Lung (tissue), 17 donors: ENCODE measurements at places on chromosomes 6 and 20.

DNA sequence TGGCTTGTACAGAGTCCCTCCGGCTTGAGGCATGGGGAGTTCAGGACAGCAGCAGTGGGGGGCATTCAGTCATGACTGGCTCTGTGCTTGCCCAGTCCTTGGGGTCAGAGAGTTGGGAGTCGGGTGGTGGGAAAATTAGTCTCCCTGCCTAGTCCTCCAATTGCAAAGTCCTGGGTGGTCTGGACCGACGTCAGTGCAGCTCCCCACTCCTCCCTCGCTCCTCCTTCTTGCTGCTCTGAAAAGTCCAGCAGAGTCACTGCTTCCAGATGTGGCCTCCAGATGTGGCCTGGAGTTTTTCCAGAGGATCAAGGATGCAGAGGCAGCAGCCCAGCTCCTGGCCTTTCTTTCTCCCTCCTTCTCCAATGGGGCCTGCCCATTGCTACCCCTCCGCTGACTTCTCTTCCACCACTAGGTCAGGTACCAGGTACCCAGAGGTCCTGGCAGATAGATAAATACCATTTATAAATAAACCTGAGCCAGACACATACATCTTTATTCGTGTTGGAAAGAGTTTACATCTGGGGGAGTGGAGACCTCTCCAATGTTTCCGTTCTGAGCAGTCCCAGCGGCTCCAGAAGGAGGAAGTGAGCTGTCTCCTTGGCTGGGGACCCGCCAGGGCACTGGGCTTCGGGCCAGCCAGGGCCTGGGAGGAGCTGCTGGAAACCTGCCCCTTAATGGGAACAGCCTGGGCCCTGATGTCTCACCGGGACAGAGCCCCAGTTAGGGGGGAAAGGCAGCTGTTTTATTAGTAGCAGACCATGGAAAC lies 49.0 kb upstream of the RNF24 start:
- peak; percentile 97 for DNase-seq

- DNase-seq: no peak
These were observed 34.5 kb upstream of the HBS1L start for GRCh38 chr6:135088818-135089809.

DNA sequence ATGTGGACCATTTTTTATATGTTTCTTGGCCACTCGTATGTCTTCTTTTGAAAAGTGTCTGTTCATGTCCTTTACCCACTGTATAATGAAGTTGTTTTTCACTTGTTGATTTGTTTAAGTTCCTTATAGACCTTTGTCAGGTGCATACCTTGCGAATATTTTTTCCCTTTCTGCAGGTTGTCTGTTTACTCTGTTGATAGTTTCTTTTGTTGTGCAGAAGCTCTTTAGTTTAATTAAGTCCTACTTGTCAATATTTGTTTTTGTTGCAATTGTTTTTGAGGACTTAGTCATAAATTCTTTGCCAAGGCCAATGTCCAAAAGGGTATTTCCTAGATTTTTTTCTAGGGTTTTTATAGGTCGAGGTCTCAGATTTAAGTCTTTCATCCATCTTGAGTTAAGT lies 66.2 kb downstream of the UNC5CL start:
- no peak for DNase-seq

- DNase-seq: no peak
These were observed 30.2 kb downstream of the TMX4 start for GRCh38 chr20:7989379-7989778.

GRCh38 chr6:124963831-124964763 lies 1.9 kb downstream of the RNF217 start:
- DNase-seq: peak; percentile 49

DNA sequence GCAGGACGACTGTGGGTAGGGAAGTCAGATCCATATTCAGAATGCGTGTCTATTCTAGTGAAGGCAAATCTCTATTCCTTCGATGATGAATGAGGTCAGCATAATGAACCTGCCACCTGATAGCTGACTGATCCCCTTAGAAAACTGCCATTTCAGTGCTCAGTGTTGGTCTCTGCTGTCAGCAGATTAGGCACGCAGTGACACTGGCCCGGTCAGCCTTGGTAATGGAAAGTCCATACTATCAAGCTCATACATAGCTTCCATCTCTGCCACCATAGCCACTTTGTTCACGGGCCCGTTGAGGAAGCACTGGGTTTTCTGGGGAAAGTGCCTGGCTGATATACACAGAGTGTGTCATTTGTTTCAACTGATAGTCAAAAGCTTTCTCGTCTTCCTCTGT lies 54.0 kb downstream of the C6orf52 start:
- DNase-seq: no peak

- no peak for DNase-seq
These were observed 55.2 kb upstream of the ASIP start for GRCh38 chr20:34185766-34186620.

DNA sequence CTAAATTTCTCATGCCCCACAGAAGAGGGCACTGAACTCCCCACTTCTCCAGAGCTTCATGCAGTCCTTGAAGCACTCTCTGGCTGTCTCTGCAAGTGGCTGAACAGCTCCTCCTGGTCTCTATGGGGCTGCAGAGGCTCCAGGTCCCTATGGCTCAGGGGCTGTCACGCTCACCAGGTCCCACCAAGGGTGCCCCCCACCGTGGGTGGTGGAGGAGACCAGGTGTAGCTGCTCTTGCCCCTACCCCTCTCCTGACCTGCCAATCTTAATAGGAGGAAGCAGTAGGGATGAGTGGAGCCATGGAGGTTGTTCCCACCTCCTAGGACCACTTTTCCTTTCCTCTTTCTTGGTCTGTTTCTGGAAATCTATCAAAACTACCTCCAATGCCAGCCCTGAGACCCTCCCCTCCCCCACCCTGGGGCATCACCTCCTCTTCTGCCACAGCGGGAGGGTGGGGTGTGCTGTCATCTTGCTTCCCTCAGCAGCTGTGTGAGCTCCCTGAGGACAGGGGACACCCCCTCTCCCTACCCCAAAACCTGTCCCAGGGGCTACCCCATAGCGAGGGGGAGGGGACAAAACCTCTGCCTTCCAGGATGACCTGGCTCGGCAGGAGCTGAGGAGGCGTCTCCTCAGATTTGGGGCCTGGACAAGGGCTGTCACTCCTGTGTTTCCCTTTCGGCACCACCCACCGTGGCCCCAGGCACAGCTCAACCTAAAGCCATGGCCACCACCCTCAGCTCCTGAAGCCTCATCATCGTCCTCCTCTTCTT lies 12.0 kb upstream of the RAET1E start:
- no peak for DNase-seq

DNA sequence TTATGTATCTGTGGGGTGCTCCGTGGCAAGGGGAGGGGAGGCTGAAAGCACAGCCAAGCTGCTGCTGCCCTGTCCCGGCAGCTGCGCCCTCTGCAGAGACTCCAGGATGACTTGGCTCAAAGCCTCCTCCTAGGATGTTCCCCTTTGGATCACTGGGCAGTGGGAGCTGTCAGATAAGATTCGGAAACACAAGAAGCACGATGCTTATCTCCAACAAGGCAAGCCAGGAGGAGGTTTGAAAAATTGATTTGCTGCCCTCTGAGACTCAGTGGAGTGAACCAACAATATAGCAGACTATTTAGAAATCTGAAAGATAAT lies 776.4 kb downstream of the C6orf118 start:
- DNase-seq: no peak

DNA sequence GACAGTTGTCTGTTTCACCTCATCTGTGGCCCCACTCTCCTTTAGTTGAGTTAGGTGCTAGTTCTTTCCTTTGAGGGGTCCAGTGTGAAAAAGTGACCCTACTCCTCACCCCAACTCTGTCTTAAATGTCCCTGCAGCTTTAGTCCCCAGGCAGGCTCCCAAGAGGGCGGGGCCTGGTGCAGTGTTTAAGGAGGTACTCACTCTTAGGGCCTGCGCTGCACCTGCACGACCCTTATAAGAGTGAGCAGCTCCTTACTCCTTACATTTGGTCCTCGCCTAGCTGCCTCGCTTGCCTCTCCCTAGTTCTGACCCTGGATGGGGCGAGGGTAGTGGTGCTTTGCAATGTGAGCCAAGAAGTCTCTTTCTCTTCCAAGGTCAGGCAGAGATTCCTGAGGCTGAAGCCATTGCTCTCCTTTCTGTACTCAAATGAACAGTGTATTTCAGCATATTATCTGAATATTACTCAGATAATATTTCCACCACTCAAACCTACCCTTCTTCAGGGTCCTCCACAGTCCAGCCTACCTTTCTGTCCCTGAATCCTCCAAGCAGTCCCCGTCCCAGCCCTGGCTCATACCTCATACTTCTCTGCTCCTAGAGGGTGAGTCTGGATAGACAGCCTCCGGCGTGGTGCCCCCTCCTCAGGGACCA lies 11.9 kb upstream of the VEGFA start:
- DNase-seq: no peak

DNA sequence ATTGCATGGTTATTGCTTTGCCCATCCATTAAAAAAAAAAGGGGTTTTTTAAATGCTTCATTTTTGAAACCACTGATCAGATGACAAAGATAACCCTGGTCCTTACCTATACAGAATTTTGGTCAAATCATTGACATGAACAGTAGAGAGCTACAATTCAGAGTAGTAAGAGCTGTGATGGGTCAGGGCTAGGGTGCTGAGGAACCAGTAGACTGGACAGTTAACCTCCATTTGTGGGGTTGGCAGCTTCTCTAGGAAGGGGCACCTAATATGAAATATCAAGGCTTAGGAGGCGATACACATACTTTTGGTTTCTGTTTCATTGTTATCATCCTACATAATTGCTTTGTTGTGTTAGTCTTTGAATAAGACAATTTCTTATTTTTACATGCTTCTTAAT lies 55.1 kb downstream of the ORC3 start:
- no peak for DNase-seq

DNA sequence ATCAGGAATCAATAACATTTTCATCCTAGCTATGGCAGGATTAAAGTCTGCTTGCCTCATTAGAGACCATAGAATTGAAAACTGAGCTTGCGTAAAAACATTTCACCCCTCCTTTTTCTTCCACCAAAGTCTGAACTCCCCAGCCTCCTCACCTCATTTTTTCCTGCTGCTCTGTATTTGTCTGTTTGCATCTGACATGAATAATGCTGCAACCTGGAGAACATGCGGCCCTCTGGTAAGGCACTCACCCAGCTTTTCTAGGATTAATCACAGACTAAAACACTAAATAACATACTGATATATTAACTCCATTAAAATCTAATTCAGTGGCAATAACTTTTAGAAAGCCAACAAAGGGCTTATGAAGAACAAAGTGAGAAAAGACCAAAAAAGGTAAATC lies 677.7 kb upstream of the NRSN1 start:
- DNase-seq: no peak

DNA sequence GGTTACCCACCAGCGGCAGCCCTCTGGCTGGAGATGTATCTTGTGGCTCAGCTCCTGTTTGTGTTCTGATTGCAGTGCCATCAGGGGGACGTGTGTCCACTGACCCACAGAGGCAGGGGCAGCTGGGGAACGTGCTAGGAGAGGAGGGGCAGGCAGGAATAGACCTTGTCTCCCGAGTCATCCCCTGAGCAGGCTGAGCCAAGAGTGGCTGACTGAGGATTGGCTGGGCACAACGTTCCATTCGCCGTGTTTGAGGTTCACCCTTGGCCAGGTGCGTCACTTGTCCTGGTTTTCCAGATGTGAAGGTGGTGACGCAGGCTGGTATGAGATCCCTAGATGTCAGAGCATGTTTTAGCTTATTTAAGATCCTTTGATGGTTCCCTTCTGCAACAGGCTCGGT lies 57.7 kb downstream of the ADNP start:
- no peak for DNase-seq

DNA sequence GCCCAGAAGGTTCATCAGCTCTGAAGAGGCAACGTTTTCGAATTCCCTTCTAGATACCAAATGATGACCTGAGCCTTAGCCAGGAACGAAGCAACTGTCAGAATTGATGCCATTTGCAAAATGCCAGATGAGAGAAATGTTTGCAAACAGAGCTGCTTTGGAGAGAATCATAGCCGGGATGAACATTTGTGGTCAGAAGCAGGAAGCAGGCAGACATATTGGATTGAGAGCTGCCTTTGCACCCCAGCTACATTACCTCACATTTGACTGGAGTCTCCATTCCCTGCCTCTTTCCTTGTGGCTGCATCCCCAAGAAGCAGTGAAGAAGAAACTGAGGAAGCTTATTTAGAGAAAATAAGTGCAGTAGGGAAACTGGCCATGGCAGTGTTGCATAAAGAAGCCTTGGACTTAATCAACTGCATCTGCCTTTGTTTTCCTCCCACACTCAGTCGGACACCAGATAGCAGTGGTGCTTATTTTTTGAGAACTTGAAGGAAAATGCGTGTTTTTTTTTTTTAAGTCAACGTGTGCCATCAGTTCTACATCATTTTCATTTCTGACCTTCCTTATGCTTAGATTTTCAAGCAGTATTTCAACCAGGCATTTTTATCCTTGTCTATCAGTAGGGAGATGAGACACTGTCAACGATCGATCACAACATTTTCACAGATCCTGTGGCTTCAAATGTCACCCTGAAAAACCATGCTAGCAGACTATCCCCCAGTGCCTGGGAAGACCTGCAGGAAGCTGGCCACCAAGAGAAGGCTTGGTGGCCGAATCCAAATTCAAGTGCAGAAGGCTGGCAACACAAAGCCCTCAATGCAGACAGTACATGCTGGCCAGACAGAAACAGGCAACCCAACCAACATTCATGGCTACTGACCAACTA lies 541.2 kb upstream of the JARID2 start:
- DNase-seq: no peak

- no peak for DNase-seq
These were observed 32.5 kb downstream of the MGME1 start for GRCh38 chr20:18001131-18001921.

- DNase-seq: no peak
These were observed 27.9 kb downstream of the FAM83B start for GRCh38 chr6:54874349-54875048.

GRCh38 chr6:20447581-20448132 lies 46.0 kb downstream of the E2F3 start:
- DNase-seq: peak; percentile 22

DNA sequence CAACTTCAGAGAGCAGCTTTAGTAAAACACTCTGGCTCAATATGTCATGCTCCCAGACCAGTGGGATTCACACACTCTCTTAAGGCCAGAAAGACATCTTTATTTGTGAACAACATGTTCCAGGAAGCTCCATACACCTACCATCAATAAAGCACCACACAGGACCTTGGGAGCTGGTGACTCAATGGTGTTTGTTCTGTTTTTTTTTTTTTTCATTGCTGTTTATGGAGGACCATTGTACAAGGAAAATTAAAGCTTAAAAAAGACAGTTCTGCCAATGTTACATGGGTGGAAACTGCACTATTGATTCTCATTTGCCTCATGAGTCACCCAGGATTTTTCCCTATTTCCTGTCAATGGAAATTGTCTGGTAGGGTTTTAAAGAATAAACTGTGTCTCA lies 36.3 kb upstream of the TENT5A start:
- no peak for DNase-seq

- no peak for DNase-seq
These were observed 27.5 kb downstream of the TFAP2C start for GRCh38 chr20:56656632-56657031.

- no peak for DNase-seq
These were observed 392.4 kb downstream of the TAF4 start for GRCh38 chr20:61673152-61673847.
